ENCODE measurements at places on chromosomes 2 and 18. TPM values are rescaled to one million over a fixed set of nuclear protein-coding genes. Genes with fewer than 3 reads are reported as not detected.

DNA sequence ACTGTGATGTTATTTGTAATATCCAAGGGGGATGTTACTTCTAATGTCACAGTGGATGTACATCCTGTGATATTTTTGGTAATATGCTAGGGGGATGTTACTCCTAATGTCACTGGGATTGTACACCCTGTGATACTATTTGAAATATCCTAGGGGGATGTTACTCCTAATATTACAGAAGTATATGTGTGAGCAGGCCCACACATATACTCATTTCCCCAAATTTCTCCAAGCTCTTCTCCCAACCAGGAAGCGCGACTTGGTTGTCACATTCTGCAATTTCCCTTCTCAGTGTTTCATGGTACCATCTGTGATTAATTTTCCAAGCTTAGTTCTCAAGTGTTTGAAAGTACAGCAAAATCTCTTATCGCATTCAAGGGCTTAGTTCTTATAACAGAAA lies 29.5 kb upstream of the CHN1 start:
- no peak for DNase-seq

DNA sequence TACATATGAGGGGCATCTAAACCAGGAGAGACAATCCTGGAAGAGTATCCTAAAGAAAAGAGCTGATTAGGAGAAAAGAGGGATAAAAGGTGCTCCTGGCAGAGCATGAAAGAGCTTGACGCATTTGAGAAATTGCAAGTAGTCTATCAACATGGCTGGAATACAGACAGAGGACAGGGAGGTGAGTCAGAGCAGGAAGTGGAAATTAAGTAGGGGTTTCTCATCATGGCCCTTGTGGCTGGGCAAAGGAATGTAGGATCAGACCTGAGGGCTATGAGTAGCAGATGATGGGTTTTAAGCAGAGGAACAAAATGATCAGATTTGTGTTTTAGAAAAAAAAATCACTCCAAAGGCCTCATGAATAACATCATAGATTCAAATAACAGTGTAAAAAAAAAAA lies 49.2 kb upstream of the UGP2 start:
- peak; percentile 57 for DNase-seq

- peak; percentile 8 for DNase-seq
These were observed 40.4 kb downstream of the TMEM18 start for GRCh38 chr2:636641-637405.

DNA sequence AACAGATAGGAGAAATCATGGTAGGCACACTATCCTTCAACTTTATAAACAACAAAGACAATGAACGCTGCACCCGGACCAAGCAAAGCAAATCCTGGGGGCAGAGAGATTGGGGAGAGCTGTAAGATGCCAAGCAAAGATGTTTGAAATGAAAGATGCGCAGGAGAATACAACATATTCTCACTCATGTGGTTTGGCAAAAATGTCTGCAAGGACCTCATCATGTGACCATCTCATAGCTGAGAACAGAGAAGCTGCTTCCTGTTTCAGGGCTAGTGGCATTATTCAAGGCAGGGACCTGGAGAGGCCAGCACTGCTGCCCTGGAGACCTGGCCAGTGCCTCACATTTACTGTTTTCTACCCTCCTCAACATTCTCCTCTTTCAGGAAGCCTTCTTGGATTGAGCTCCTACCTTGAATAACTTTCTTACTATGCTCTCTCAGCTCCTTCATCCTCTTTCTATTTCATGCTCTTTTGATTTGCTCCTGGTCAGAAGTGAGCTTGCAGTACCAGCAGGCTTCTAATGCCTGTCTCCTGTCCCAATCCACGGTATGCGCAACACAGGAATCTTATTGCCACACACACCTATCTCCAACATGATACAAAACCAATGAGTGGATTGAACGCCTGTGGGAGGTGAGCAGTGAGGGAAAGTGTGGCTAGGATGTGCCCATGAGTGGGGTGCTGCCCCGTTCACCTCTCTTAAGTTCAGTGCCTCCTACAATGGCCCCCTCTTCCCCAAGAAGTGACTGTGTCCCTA lies 133.0 kb downstream of the CELF4 start:
- DNase-seq, result no peak

DNA sequence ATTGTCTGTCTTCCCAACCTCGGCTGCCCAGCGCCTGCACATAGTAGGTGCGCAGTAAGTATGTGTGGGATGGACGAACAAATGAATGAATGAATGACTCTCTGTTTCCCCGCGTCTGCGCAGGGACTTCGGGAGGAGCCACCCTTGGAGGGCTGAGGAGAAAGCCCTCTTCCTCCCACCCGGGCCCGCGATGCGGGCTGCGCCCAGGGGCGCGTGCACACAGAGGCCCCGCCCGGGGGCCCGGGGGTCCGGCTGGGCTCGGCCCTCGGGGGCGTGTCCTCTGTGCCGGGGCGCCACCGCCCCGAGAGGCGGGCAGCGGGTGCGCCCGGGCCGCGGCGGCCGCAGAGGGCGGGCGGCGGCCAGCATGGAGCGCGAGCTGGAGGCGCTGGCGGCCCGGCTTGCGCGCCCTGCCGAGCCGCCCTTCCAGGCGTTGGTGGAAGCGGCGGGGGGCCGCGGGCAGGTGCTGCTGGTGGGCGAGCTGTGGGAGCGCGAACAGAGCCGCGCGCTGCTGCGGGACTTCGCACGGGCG lies at the start of gene C2orf72:
C2orf72 (plus strand) TSS at position 322 of the 529 bp plus-strand sequence; CDS start at position 365, 43 bp downstream.
- no peak for DNase-seq

DNA sequence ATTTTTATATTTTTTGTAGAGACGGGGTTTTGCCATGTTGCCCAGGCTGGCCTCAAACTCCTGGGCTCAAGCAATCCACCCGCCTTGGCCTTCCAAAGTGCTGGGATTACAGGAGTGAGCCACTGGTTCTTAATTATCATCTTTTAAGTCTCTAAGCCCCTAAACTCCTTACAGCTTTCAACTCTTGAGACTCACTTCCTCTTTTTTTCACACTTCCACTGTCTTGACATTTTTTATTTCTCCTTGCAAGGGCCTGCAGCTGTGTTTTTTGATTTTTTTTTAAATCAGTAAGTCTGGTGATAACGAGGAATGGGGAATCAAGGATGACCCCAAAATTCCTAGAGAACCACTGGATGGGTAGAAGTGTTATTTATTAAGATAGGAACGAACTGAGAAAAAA lies 8.6 kb upstream of the ABCB11 start:
- DNase-seq, result no peak

The CFAP210 gene
- polyA plus RNA-seq, result not detected

The MROH2A gene
- not detected for polyA plus RNA-seq

The CD207 gene
- polyA plus RNA-seq, result not detected
